Sigmoid colon (tissue), 7 donors: ENCODE measurements at places on chromosomes 4 and X. TPM values are rescaled to one million over a fixed set of nuclear protein-coding genes. Genes with fewer than 3 reads are reported as not detected.

RNF175 gene
- not detected for total RNA-seq

GLOD5 gene
- total RNA-seq, result not detected

PPARGC1A gene
- 3.2 TPM for total RNA-seq

GRIA3 gene
- 3.0 TPM for total RNA-seq

TEX11 gene
- total RNA-seq, result not detected

DNA sequence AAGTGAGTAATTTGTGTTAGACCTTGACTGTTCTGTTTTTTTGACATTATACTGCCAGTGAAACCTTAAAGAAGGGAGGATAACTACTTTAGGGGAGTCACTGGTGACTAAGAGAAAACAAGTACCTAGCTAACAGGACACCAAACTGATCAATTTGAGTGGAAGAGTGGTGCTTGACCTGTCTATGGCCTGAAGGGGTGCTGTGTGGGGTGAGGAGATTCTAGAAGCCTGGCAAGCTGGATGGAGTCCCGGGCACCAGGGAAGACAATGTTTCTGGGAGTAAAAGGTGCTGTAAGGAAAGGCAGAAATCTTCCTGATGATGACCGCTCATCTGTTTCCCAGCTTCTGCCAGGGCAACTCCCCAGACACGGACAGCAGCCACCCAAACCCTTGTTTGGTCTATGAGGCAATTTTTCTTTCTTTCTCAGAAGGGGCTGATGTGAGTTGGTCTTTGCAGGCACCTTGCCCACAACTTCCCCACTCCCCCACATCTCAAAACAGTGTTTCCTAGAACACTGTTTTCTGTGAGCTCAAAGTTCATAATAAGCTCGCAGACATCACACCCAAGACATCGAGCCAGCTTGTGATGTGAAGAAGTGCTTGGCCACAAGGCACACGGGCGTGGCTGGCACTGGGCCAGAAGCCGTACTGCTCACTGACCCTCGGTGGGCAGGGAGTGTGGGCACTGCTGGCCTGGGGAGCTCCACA lies 4.6 kb downstream of the TXK start:
- H3K4me1 ChIP-seq, result no peaks in the 10 kb centered on the region
- H3K27ac ChIP-seq, result no peak overlapping the region
- H3K36me3 ChIP-seq, result no peaks in the 10 kb centered on the region
- DNase-seq, result no peak

DNA sequence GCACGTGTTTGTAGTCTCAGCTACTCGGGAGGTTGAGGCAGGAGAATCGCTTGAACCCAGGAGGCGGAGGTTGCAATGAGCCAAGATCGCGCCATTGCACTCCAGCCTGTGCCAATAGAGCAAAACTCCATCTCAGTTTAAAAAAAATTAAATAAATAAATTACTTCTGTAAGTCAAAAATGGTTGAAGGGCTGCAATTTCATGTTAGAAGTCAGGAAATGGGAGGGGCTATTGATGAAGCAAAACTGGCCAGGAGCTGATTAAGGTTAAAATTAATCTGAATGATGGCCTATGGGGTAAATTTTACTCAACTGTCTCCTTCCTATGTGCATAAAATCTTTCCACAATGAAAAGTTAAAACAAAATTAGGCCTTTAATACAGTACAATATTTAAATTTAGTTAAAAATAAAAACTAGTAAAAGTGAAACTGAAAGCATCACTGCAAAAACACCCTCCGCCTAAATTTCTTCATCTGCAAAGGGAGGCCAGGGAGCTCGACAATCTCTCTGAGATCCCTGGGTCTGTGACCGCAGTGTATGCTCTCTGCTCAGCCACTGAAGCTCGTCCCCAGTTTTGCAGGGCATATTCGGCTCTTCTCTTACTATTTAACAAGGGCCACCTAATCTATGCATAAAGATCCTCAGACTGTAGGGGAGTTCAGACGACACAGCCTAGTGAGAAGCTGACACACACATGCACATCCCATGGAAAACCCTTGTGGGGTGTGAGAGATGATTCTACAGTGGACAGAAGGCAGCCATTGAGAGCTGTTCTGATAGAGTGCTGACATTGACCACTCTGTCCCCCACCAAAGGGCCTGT lies 57.2 kb downstream of the IRF2 start:
- no peaks in the 10 kb centered on the region for H3K27me3 ChIP-seq
- peak overlapping the region; percentile 56 for H3K27ac ChIP-seq
- DNase-seq, result no peak
- H3K4me1 ChIP-seq, result peaks cover 26% of the 10 kb centered on the region

GRCh38 chr4:1401409-1402020 lies 4.7 kb downstream of the NKX1-1 start:
- H3K4me3 ChIP-seq, result no peak overlapping the region
- H3K27me3 ChIP-seq, result peaks cover 63% of the 10 kb centered on the region
- H3K36me3 ChIP-seq, result no peaks in the 10 kb centered on the region
- peaks cover 27% of the 10 kb centered on the region for H3K4me1 ChIP-seq
- DNase-seq, result peak; percentile 49

DNA sequence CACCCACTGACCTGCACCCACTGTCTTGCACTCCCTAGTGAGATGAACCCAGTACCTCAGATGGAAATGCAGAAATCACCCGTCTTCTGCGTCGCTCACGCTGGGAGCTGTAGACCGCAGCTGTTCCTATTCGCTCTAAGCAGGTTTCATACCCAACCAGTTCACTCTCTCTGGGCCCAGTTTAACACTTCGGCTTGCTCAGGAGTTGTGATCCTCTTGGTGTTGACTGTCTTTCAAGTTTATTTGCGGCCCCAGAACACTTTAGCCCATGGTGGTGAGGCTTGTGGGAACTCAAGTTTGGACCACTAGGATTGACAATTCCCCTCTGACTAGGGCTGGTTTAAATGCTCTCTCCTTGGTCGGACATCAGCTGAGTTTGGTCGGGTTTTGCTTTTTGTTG lies 147.0 kb downstream of the DACH2 start:
- no peak for DNase-seq
- H3K4me3 ChIP-seq, result no peak overlapping the region
- H3K4me1 ChIP-seq, result no peaks in the 10 kb centered on the region
- H3K36me3 ChIP-seq, result no peaks in the 10 kb centered on the region
- no peak overlapping the region for H3K27ac ChIP-seq
- no peaks in the 10 kb centered on the region for H3K27me3 ChIP-seq

DNA sequence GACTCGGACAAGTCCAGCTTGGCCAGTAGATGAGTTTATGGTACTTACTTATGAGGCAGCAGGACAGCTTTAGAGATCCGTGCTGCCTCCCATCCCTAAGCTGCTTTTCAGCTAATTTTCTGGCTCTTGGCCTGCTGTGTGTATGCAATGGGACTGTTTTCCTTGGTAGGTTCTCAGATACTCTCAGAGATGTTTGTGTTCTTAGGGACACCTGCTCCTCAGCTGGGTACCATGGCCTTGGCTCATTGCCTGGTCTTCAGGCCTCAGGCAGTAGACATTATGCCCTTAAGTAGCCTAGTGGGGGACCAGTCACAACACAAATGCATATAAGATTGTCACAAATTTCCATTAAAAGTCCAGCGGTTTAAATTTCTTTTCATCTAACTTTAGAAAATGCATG lies 688.0 kb downstream of the PCDH7 start:
- no peaks in the 10 kb centered on the region for H3K27me3 ChIP-seq
- no peak overlapping the region for H3K27ac ChIP-seq
- no peak overlapping the region for H3K4me3 ChIP-seq
- no peaks in the 10 kb centered on the region for H3K4me1 ChIP-seq
- DNase-seq, result no peak

DNA sequence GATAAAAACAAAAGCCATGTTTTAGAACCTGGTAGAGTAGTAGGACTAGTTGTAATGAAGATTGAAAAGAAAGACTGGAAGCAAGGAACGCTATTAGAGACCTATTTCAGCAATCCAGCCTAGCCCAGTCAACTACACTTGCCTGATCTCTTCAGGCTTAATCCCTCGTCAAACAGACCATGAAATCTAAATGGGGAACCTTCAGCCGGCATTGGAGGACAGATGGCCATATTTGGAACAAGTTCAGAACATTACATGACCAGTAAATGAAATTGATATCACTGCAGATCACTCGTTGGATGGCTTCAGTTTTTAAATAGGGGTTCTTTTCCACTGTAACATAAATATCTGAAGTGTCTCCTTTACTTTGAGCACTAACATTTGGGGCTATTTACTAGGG lies 84.8 kb upstream of the WDR44 start:
- no peaks in the 10 kb centered on the region for H3K36me3 ChIP-seq
- no peaks in the 10 kb centered on the region for H3K4me1 ChIP-seq
- DNase-seq, result no peak
- no peaks in the 10 kb centered on the region for H3K27me3 ChIP-seq
- H3K4me3 ChIP-seq, result no peak overlapping the region
- no peak overlapping the region for H3K27ac ChIP-seq

GRCh38 chr4:99790796-99791617 lies 25.6 kb upstream of the DAPP1 start:
- H3K36me3 ChIP-seq, result no peaks in the 10 kb centered on the region
- no peak overlapping the region for H3K4me3 ChIP-seq
- DNase-seq, result no peak
- no peaks in the 10 kb centered on the region for H3K27me3 ChIP-seq
- H3K4me1 ChIP-seq, result no peaks in the 10 kb centered on the region
- H3K27ac ChIP-seq, result no peak overlapping the region

DNA sequence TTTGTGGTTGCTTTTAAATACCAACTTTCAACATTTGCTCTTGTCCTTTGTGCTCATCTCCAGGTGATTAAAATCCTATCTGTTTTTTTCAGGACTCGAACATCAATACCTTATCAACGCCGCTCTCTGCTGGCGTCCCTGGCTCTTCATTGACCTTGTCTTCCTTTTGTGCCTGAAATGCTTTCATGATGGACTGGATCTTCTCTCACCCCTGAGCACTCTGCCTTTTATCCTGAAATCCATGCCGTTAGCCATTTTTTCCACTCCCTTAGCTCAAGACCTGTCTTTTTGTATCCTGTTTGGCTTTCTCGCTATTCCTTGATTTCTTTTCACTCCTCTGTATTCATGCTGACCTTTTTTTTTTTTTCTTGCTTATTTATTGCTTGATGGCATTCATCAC lies 549.5 kb upstream of the CPEB2 start:
- no peaks in the 10 kb centered on the region for H3K27me3 ChIP-seq
- no peak overlapping the region for H3K4me3 ChIP-seq
- no peak for DNase-seq
- no peaks in the 10 kb centered on the region for H3K36me3 ChIP-seq

DNA sequence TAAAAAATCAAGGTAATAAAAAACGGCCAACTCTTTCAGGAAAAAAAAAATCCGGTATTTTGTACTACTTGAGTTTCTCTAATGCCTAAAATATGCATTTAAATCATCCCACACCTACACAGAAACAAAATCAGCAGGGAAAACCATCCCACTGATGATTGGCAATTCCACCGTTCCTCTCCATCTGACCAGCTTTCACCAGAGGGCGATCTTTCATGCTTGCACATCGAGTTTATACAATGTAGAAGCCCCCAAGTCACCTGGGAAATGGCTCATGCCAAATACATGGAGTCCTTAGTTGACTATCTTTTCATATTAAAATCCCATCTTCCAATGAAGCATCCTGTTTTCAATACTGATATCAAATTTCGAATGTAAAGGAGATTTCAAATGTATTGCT lies 69.2 kb downstream of the PTCHD1 start:
- no peak for DNase-seq
- H3K27ac ChIP-seq, result no peak overlapping the region
- no peaks in the 10 kb centered on the region for H3K4me1 ChIP-seq
- H3K36me3 ChIP-seq, result no peaks in the 10 kb centered on the region
- no peak overlapping the region for H3K4me3 ChIP-seq

DNA sequence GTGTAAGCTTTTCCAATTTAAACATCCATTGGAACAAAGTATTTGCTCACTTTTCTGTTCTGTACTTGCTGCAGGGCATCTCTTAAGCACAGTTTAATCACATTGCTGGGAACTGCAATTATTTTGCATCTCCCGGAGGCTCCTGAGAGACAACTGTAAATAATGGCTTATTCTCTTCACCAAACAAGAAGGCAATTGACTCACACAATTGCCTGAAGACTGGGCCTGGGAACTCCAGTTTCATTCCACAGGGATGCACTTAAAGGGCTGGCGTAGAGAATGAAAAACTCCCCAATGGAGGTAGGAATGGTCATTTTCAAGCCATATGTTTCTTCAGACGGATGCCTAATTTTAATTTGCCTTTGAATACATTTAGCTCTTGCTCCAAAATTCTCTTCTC lies 29.5 kb downstream of the TFDP3 start:
- no peaks in the 10 kb centered on the region for H3K27me3 ChIP-seq
- no peak overlapping the region for H3K27ac ChIP-seq
- no peaks in the 10 kb centered on the region for H3K36me3 ChIP-seq
- H3K4me3 ChIP-seq, result no peak overlapping the region

DNA sequence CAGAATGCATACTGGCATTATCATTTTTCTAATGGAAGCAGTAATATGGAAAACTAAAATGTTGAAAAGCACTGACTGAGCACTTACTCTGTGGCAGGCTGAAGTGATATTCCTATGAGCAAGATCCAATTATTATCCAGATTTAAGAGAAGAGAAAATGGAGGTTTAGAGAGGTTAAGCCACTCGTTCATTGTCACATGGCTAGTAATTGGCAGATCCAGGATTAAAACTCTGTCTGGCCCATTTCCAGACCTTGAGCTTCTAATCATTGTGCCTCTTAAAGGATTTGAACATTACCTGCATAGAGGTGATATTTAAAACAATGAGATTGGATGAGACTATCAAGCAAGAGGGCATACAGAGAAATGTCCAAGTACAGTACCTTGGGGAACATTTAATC lies 80.6 kb downstream of the MFAP3L start:
- no peak for DNase-seq
- no peaks in the 10 kb centered on the region for H3K4me1 ChIP-seq
- H3K4me3 ChIP-seq, result no peak overlapping the region
- no peaks in the 10 kb centered on the region for H3K36me3 ChIP-seq

DNA sequence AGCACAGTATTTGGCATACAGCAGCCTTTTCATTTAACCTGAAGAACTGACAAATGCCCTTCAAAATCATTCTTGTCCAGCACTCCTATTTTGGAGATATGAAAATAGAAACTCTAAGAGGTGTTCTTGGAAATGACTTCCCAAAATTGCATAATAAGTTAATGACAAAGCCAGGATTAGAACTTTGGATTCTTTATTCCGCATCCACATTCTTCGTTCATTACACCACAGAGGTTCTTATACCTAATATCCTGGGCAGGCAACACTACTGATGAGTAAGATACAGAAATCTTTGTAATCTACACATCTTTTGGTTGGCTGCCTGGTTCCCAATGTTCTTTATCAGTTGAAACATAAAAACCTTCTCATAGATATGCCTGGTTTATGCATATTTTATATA lies 5.9 kb downstream of the COL25A1 start:
- no peak for DNase-seq
- no peaks in the 10 kb centered on the region for H3K4me1 ChIP-seq
